ENCODE measurements at places on chromosomes 16 and 17.

DNA sequence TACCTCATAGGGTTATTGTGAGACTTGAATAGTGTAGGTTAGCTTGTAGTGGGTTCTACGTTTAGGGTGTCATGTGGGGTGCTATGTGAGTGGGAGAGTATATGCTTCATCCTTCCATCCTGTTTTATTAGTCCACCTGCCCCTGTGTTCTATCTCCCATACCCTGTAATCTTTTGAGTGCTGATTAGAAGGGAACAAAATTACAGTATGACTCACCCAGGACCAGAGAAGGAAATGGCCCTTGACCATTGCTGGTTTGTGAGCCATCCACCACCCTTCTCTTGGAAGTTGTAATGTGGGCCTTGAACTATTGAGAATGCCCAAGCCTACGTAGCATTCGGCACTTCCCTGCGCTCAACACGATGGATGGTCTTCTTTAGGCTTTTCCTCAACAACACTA is 17.1 kb downstream of the SAP30BP start:
- peak; percentile 86 for DNase-seq

DNA sequence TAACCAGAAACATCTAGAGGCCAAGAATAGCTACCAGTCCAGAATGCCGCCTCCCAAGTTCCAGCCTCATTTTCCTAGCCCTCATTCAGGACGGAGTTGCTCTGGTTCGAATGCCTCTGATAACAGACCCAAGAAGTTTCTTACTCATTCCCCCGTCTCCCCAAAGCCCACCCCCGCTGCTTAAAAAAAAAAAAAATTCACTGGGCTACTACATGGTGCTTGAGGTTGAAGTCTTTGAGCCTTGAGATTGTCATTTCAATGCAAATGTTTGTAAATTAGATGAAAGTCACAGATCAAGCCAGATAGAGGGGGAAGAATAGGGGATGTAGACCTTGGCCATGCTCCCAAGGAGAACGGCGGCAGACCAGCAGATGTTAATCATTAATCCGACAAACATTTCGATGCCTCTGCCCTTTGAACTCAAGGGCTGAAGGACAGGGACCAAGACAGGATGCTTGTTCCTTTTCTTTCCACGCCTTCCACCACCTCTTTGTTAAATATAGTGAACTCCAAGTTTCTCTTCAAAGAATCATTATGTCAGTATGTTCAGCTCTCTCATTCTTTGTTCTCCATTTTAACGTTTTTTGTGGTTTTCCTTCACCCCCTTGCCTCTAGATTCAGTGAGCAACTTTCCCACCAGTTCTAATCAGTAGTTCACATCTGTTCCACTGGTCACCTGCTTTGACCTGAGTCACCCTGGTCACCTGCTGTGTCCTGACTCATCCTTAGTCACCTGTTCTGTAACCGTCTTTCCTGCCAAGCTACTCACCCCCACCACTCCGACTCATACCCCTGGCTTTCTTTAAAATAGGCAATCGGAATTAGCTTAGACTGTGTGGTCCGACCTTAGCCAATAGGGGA is 190.3 kb downstream of the CPPED1 start:
- peak; percentile 98 for DNase-seq

- DNase-seq = no peak
Measured at GRCh38 chr17:7442142-7442541, 2.7 kb upstream of the CHRNB1 start.

DNA sequence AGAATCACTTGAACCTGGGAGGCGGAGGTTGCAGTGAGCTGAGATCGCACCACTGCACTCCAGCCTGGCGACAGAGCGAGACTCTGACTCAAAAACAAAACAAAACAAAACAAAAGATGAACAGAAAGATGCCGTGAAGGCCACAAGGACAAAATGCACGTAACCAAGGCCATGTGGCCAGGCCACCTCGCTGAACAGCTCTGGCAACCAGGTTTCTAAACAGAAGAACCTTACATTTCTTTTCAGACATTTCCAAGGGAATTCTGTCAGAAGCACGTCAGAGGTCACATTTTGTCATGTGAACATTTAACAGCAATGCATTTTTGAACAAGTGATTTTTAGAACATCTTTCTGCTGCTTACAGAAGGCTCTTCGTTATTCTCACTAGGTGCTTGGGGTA is 28.8 kb downstream of the USP22 start:
- DNase-seq = no peak

DNA sequence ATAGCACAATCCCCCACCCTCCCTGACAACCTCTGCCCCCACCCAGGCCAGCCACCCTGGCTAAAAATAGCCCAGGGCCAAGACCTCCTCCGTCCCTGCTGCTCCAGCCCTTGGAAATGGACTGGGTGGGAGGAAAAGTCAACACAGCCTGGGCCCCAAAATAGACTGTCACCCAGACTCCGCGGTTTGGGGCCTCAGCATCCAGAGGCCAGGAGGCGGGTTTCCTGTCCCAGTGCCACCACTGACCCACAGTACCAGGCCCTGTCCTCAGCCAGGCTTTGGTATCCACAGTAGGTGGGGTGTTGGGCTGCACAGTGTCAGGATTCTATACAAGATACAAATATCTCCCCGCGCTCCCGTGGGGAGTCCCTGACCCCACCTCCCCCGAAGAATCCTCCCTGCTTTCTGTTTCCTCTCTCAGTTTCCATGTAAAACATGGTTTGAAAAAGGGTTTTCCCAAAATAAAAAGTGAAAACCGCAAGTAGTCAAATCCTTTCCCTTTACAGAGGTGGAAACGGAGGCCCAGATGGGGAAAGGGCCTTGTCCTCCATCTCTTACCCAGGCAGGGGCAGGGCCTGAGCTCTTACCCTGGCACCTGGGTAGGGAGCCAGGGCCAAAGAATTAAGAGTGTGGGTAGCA is 20.1 kb downstream of the CPNE2 start:
- no peak for DNase-seq

- DNase-seq = peak; percentile 87
Measured at GRCh38 chr17:82863941-82864712, 24.3 kb upstream of the ZNF750 start.

GRCh38 chr16:2339521-2340484 is 725 bp downstream of the ABCA3 start:
- peak; percentile 48 for DNase-seq
